ENCODE measurements at places on chromosomes 7 and 10.

DNA sequence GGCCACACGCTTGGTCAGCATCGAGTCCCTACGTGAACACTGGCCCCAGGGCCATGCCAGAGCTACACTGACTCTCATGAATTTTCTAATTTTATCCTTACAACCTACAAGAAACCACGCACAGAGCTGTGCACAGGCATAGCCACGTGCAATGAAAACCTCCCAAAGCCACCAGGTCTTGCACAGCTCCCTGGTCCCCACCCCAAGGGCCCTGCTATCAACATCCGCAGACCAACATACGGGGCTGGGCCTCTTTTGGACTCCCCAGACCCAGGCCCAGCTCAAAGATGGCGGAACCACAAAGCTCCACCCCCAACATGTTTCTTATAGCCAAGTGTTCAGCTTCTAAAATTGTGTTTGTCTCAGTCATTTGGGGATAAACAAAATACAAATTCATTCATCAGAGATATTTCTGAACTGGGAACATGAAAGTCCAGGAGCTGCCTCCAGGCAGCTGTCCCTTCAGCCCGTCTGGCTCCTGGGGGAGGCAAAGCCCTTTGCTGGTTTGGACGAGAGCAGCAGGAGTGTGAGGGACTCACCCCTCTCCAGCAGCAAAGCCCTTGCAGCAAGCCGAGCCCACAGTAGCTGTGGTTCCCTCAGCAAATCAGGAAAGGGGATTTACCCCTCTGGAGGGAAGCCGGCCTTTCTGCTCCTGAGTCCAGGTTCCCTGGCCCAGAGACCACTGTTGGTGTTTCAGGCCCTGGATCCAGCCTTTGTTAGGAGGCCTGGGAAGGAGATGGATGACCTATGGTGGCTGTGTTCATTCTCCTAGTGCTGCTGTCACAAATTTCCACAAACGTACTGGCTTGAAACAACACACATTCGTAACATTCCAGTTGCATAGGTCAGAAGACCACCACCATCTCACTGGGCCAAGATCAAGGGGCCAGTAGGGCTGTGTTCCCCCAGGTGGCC lies 75.1 kb downstream of the OAT start:
- H3K36me3 ChIP-seq = no peaks in the 10 kb centered on the region
- H3K4me3 ChIP-seq = no peak overlapping the region
- no peak for DNase-seq
- no peaks in the 10 kb centered on the region for H3K4me1 ChIP-seq
- H3K27ac ChIP-seq = no peak overlapping the region
- H3K27me3 ChIP-seq = no peaks in the 10 kb centered on the region

- peak overlapping the region; percentile 98 for H3K27ac ChIP-seq
- no peaks in the 10 kb centered on the region for H3K36me3 ChIP-seq
- no peaks in the 10 kb centered on the region for H3K27me3 ChIP-seq
- DNase-seq = no peak
- H3K4me3 ChIP-seq = peak overlapping the region; percentile 72
- H3K4me1 ChIP-seq = peaks cover 9% of the 10 kb centered on the region
These were observed 704 bp downstream of the ZNRF2 start for GRCh38 chr7:30285067-30285535.

GRCh38 chr7:17998692-17999091 lies 29.0 kb downstream of the PRPS1L1 start:
- no peaks in the 10 kb centered on the region for H3K4me1 ChIP-seq
- H3K4me3 ChIP-seq = no peak overlapping the region
- no peaks in the 10 kb centered on the region for H3K36me3 ChIP-seq
- no peaks in the 10 kb centered on the region for H3K27me3 ChIP-seq
- no peak for DNase-seq

- no peak overlapping the region for H3K4me3 ChIP-seq
- peaks cover 25% of the 10 kb centered on the region for H3K36me3 ChIP-seq
- no peaks in the 10 kb centered on the region for H3K27me3 ChIP-seq
- H3K27ac ChIP-seq = no peak overlapping the region
- no peak for DNase-seq
These were observed 56.0 kb downstream of the SH3PXD2A start for GRCh38 chr10:103799341-103799740.

- H3K27ac ChIP-seq = no peak overlapping the region
- H3K27me3 ChIP-seq = no peaks in the 10 kb centered on the region
These were observed 34.7 kb downstream of the WAPL start for GRCh38 chr10:86486856-86487255.

DNA sequence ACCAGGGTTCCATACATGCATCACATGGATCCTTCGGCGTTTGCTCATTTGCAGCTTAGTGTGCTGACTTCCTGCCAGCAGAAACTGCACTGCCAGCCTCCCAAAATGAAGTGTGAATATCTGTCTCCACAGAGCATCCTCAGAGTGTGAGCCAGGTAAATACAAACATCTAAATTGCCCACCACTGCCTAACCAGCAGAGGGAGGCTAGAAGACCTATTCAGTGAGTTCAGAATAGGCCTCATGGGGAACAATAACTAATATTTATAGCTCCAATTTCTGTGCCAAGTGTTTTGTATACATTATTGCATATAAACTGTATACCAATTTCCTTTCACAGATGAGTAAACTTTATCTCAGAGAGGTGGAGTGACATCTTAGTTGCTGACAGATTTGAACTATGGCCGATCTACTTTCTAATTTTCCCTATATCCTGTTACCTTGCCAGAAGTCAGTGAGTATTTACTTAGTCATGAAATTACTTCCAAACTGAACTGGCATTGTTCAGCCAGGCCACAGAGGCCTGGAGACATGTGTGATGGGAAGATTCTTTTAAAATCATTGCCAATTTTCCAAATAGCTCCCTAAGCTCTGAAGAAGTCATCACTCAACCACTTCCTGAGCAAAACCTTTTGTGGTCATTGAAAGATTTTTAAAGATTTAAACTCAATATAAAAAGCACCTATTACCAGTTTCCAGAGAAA lies 926.5 kb upstream of the GHITM start:
- H3K27me3 ChIP-seq = no peaks in the 10 kb centered on the region
- no peak for DNase-seq
- H3K4me1 ChIP-seq = no peaks in the 10 kb centered on the region

DNA sequence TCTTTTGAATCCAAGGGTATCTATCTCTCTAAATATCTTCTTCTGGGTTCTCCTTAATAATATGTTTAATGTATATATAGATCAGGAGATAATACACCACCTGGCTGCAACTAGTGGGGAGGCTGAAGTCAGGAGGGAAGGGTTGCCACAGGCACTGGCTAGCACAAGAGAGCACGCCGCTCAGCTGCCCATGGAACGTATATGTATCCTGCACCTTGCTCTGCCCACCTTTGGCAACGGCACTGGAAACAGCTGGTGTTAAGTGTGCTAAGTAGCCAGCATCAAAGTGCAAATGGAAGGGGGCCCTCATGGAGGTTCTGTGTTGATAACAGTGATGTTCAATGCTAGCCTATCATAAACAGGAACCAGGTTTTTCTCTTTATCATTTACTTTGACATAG lies 49.8 kb upstream of the FAM133B start:
- no peak overlapping the region for H3K27ac ChIP-seq
- no peaks in the 10 kb centered on the region for H3K36me3 ChIP-seq
- no peak overlapping the region for H3K4me3 ChIP-seq
- H3K27me3 ChIP-seq = no peaks in the 10 kb centered on the region
- no peak for DNase-seq

DNA sequence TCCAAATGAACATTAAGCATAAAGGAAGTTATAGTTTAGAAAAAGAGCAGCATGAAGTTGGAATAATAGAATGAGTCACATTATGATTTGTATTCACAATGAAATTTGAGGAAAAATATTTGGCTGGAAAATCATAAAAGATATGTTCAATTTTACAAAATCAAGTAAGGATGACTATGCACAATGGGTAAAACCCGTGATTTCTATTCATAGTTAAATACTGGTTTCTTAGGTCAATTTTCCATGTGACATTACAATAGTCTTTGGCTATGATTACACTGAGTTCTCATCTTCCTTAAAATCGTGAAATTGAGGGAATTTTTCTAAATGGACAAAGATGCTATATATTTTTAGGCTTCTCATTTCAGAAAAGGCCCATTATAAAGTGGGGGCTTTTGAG lies 17.4 kb upstream of the CCDC172 start:
- H3K4me3 ChIP-seq = no peak overlapping the region
- H3K27me3 ChIP-seq = no peaks in the 10 kb centered on the region
- H3K36me3 ChIP-seq = no peaks in the 10 kb centered on the region
- H3K27ac ChIP-seq = no peak overlapping the region
- DNase-seq = no peak

- DNase-seq = peak; percentile 18
- no peak overlapping the region for H3K27ac ChIP-seq
- no peaks in the 10 kb centered on the region for H3K36me3 ChIP-seq
- no peaks in the 10 kb centered on the region for H3K4me1 ChIP-seq
These were observed 6.5 kb upstream of the CRHR2 start for GRCh38 chr7:30688718-30689221.

- peak overlapping the region; percentile 78 for H3K27ac ChIP-seq
- peak; percentile 28 for DNase-seq
- peaks cover 13% of the 10 kb centered on the region for H3K4me1 ChIP-seq
- no peak overlapping the region for H3K4me3 ChIP-seq
These were observed 481.0 kb downstream of the GALNT17 start for GRCh38 chr7:71612911-71613310.

GRCh38 chr10:51244748-51245490 lies 170.6 kb downstream of the PRKG1 start:
- no peak overlapping the region for H3K4me3 ChIP-seq
- DNase-seq = peak; percentile 18
- H3K4me1 ChIP-seq = peaks cover 50% of the 10 kb centered on the region
- no peaks in the 10 kb centered on the region for H3K27me3 ChIP-seq
- H3K27ac ChIP-seq = peak overlapping the region; percentile 50

DNA sequence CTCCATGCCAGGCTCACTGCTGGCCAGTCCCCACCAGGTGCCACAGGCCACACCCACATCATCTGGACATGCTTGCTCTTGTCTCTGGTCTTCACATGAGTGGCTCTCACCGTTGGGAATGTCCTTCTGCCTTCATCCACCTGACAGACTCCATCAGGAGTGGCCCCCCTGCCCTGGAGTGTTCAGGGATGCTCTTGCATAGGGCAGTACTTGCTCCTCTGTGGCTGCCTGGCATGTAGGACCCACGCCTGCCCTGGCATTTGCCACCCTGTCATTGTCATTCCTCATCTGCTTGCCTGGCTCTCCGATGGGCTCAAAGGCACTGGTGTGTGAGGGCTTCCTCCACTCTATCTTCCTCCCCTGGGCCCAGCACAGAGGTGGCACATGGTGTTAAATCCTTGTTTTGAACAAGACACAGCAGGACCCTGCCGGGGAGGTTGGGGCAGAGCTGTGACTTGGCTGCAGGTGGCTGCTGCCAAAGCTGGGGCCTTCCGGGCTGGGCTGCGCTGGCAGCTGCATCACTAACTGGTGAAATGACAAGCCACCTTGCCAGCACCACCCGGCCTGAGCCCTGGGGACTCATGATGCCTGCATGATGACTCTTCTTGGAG lies 1.8 kb downstream of the SH2D4B start:
- peaks cover 47% of the 10 kb centered on the region for H3K4me1 ChIP-seq
- no peaks in the 10 kb centered on the region for H3K27me3 ChIP-seq
- H3K4me3 ChIP-seq = no peak overlapping the region
- no peak for DNase-seq
- H3K27ac ChIP-seq = peak overlapping the region; percentile 84
- no peaks in the 10 kb centered on the region for H3K36me3 ChIP-seq

DNA sequence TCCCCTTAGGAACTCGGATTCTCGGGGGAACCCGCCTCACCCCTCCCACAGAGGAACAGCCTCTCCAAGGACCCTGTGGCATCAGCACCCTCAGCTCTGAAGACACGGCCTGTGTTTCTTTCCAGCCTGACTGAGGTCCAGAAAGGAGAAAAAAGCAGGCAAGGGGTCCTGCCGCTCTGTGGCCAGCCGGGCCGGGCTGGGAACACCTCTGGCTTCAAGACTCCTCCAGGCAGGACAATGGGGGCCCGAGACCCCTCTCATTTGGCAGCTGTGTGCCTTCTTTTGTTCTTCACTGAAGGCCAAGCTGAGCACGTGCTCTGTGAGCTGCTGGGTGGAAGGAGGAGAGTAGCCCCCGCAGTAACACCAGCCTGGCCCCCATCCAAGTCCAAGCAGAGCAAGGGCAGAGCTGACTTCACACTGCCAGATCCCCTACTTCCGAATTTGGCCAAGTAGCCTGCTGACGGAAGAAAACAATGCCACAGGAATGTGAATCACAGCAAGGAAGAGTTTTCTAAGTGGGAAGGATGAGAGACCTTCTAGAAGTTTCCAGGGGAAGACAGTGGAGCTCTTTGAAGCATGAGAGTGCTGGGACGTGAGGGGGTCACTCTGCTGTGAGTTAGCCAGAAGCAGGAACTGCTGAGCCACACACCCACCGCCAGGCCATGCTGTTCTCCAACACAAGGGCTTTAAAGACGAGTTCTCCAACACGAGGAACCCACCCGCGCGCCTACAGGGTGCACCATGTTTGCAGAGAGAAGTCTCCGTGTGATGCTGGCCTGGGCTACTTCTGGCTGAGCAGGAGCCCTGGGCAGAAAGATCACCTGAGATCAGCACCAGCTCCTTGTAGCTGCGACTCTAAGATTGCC lies 3.1 kb downstream of the CNPY1 start:
- no peaks in the 10 kb centered on the region for H3K4me1 ChIP-seq
- no peak overlapping the region for H3K27ac ChIP-seq
- no peak overlapping the region for H3K4me3 ChIP-seq
- DNase-seq = no peak
- no peaks in the 10 kb centered on the region for H3K36me3 ChIP-seq
